ENCODE measurements at places on chromosomes 7 and 10.

DNA sequence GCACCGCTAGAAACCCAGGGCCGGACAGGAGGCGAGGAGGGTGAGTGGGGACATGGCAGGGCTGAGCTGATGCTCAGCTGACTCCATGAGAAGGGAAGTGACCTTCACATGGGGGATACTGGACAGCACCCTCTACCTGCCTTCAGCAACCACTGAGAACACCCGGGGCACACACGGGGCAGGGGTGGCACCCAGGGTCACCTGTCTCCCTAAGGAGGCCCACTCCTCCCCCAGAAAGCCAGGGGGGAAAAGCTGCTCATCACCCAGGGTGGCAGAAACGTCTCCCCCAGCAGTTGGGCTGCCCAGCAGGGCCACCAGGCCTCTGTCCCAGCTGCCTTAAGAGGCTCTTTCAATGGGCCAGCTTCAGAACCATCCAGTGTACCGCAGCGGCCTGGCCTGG, 159.7 kb downstream of the RNF216 start:
- H3K27me3 ChIP-seq: no peaks in the 10 kb centered on the region
- H3K36me3 ChIP-seq: peaks cover 3% of the 10 kb centered on the region
- no peak overlapping the region for H3K4me3 ChIP-seq
- no peak for DNase-seq

GRCh38 chr10:129908406-129908805, 55.7 kb downstream of the EBF3 start:
- no peak overlapping the region for H3K4me3 ChIP-seq
- no peaks in the 10 kb centered on the region for H3K36me3 ChIP-seq
- no peak overlapping the region for H3K27ac ChIP-seq
- no peaks in the 10 kb centered on the region for H3K4me1 ChIP-seq
- DNase-seq: no peak

DNA sequence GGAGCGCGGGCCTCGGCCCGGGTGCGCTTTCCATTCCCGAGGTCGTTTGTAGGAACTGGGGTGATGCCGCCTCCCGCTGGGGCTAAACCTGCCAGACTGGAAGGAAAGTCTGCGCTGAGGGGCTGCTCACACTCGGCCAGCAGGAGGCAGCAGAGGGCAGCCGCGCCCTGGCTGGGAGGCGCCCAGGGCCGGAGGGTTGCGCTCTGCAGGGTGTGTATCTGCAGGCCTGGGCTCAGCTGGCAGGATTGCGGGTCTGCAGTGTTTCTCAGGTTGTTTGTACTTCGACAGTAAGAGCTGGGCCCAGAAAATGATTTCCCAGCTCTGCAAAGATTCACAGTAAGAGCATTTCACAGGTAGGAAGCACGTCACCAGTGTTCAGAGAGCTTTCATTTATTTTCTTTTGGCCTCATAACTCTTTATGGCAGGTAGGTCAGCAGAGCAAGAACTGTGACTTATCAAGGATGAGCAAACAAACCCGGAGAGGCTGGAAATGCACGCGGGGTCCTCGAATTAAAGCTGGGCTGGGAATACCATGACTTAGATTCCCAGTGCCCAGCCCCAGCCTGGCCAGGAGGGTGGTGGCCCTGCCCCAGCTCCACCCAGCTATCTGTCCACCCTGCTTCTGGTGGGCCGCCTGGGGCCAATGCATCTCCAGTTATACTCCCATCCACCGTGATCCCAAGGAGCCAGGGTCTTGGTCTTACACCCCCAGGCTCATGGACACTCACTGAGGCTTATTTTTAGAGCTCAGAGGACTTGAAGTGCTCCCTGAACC, 15.2 kb upstream of the PPP2R2D start:
- no peak overlapping the region for H3K27ac ChIP-seq
- H3K27me3 ChIP-seq: no peaks in the 10 kb centered on the region
- DNase-seq: peak; percentile 82
- H3K4me3 ChIP-seq: no peak overlapping the region
- peaks cover 4% of the 10 kb centered on the region for H3K4me1 ChIP-seq

- DNase-seq: no peak
- H3K36me3 ChIP-seq: no peaks in the 10 kb centered on the region
- no peak overlapping the region for H3K27ac ChIP-seq
These were observed 129.1 kb upstream of the PPP1R3A start for GRCh38 chr7:114047889-114048288.

GRCh38 chr7:50142425-50143017, 49.5 kb upstream of the ZPBP start:
- H3K27me3 ChIP-seq: peaks cover 3% of the 10 kb centered on the region
- H3K27ac ChIP-seq: peak overlapping the region; percentile 87
- H3K4me1 ChIP-seq: peaks cover 43% of the 10 kb centered on the region
- peak; percentile 56 for DNase-seq

GRCh38 chr7:28956608-28957063, 1.5 kb downstream of the TRIL start:
- peak; percentile 38 for DNase-seq
- H3K4me3 ChIP-seq: no peak overlapping the region
- no peak overlapping the region for H3K27ac ChIP-seq
- no peaks in the 10 kb centered on the region for H3K36me3 ChIP-seq

GRCh38 chr10:55800602-55801352, 560.3 kb downstream of the ZWINT start:
- no peak for DNase-seq
- H3K4me3 ChIP-seq: no peak overlapping the region
- no peaks in the 10 kb centered on the region for H3K27me3 ChIP-seq
- H3K4me1 ChIP-seq: no peaks in the 10 kb centered on the region

DNA sequence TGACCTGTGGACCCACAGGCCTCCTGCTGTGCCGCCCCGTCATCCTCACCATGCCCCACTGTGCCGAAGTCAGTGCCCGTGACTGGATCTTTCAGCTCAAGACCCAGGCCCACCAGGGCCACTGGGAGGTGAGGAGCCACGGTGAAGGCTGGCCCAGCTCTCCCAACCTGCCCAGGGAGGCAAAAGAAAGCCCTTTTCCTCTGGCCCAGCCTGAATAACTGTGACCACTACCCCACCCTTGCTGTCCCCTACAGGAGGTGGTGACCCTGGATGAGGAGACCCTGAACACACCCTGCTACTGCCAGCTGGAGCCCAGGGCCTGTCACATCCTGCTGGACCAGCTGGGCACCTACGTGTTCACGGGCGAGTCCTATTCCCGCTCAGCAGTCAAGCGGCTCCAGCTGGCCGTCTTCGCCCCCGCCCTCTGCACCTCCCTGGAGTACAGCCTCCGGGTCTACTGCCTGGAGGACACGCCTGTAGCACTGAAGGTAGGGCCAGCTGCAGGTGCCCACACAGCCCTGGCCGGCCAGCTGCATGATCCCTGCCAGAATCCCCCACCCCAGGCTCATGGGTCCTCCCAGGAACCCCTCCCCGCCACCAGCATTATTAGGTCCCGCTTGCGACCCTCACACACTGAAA, 25.5 kb upstream of the SLC29A3 start:
- H3K27ac ChIP-seq: no peak overlapping the region
- H3K27me3 ChIP-seq: no peaks in the 10 kb centered on the region
- H3K4me3 ChIP-seq: no peak overlapping the region
- no peaks in the 10 kb centered on the region for H3K36me3 ChIP-seq
- DNase-seq: no peak

DNA sequence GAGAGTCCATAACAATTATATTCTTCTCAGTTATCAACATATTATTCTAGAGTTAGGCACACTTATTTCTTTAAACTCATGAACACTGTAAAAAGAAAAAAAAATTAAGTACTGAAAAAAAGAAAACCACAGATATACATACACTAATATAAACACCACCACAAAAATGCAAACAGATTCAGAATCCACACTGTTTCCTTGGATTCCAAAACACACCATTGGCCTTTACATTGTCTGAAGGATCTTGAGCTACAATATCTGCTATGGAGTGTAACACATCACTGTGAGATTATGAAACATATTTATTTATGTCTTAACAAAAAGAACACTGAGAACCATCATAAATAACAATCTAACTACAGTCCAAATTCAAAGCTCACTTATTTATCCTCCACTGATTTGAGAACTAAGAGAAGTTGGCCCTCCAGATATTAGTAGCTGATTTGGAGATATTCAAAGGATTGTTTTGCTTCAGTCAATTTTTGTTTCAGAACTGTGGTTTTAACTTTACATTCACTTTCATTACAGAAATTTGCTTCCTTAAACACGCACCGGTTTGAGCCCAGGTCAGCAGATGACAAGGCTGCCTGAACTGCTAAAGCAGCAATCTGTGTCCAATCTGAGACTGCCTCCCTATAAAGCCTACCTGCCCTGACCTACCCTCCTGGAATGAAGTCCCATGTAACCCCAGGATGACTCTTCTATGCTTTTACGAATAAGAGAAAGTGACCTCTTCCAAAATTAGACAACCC, 47.0 kb upstream of the CDK1 start:
- peak; percentile 34 for DNase-seq
- peaks cover 42% of the 10 kb centered on the region for H3K4me1 ChIP-seq
- no peaks in the 10 kb centered on the region for H3K36me3 ChIP-seq
- peak overlapping the region; percentile 77 for H3K27ac ChIP-seq

- no peaks in the 10 kb centered on the region for H3K36me3 ChIP-seq
- no peak overlapping the region for H3K4me3 ChIP-seq
- H3K4me1 ChIP-seq: no peaks in the 10 kb centered on the region
- DNase-seq: no peak
These were observed 156.2 kb downstream of the PARD3 start for GRCh38 chr10:34658934-34659333.

DNA sequence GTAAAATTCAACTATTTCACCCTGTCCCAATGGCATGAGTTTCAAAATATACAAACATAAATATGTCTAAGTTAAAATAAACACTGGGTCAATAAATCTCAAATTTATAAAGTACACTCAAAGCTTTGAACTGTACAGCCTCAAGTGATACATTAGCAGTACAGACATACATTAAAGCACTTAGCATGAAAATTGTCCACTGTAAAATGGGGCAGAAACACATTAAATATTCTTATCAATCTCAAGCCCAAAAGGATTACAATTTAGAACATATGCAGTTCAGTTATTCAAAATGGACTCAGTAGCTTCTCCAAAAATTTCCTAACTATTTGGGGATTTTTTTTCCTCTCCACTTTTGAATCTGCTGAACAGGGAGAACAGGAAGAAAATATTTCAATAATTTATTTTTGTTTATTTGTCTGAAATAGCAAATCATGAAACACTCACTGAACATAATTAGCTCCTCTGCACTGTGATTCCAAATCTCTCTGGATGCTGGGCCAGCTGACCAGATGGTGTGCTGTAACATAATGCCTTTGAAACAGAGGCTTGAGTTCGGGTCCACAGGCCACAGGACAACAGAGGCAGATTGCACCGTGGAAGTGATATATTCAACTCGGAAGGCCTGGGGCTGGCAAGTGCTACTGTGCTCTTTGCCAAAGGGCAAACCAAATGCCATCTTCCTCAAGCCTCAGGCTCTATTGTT, 248.9 kb upstream of the LRRN3 start:
- H3K27ac ChIP-seq: no peak overlapping the region
- no peaks in the 10 kb centered on the region for H3K4me1 ChIP-seq
- no peak for DNase-seq
- no peaks in the 10 kb centered on the region for H3K36me3 ChIP-seq

GRCh38 chr10:49363309-49364031, 32.4 kb downstream of the DRGX start:
- no peak overlapping the region for H3K4me3 ChIP-seq
- no peaks in the 10 kb centered on the region for H3K36me3 ChIP-seq
- H3K27ac ChIP-seq: no peak overlapping the region
- H3K4me1 ChIP-seq: no peaks in the 10 kb centered on the region
- H3K27me3 ChIP-seq: no peaks in the 10 kb centered on the region
- DNase-seq: no peak

DNA sequence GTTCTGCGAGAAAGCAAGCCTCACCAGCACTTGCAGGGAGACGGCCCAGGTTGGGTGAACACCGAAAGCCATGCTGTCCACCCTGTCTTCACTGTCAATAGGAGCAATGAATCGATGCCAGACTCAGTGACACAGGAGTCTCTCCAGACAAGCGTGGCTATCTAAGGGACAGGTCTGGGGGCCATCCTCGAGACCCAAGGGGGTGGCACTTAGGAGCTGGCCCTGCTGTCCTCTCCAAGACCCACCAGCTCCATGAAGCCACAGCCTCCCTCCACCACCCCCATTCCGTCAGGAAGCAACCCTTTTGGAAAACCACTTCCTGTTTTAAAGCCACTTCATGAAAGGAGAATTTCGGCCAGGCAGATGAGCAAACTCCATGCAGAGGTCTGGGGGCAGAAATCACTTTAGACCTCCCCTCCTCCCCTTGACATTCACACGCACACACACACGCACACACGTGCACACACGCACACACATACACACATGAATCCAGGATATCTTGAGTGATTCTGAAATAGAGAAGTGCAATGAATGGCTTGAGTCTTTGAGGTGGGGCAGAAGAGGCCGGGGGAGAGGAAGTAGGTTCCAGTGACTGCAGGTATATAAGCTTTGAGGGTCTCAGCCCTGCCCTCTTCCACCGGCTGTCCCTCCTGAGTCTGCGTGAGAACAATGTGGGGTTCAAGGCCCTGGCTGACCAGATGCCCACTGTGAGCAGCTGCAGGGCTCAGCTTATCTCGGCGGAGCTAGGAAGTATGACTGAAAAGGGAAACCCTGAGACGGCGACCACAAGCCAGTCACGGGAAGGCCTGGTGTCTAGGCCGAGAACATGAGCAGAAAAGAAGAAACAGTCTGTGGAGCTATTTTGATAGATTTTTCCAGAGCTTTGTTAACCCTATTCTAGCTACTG, 25.0 kb downstream of the RGS10 start:
- H3K4me1 ChIP-seq: peaks cover 76% of the 10 kb centered on the region
- no peaks in the 10 kb centered on the region for H3K27me3 ChIP-seq
- H3K27ac ChIP-seq: peak overlapping the region; percentile 91
- peak overlapping the region; percentile 53 for H3K4me3 ChIP-seq
- peak; percentile 86 for DNase-seq

DNA sequence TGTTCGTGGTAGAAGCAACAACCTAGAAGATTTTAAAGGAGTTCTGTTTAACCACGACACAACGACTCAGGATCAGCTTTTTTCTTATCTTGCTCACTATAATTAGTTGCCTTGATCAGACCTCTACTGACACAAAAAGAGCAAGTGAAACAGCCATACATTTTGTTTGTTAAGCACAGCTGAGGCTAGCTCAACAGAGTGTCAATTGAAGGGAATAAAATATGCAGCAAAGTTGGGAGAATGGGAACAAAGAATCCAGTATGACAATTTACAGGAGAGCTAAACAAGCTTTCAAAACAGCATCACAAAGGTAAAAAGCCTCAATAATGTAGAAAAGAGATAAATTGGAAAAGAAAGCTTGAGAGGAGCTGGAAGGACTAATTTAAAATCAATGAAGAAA, 40.5 kb upstream of the HERPUD2 start:
- H3K36me3 ChIP-seq: no peaks in the 10 kb centered on the region
- DNase-seq: no peak
- no peak overlapping the region for H3K4me3 ChIP-seq
- no peaks in the 10 kb centered on the region for H3K27me3 ChIP-seq

DNA sequence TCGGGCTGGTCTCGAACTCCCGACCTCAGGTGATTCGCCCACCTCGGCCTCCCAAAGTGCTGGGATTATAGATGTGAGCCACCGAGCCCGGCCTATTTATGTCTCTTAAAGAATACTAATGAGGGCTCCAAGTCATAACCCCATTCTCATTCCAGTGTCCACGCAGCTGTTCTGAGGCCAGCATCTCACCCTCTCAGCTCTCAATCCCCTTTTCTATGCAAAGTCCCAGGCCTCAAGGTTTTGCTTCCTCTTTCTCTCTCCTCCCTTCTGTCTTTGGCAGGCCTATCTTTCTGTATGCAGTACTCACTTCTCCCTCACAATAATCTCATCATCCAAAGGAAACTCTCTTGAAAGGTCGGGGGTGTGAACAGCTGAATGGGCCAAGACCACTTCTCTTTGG, 28.0 kb upstream of the VSIR start:
- no peak for DNase-seq
- no peak overlapping the region for H3K4me3 ChIP-seq
- H3K27ac ChIP-seq: no peak overlapping the region
- no peaks in the 10 kb centered on the region for H3K36me3 ChIP-seq
- no peaks in the 10 kb centered on the region for H3K27me3 ChIP-seq

Measured in activated CD8-positive, alpha-beta T cell treated with anti-CD3 and anti-CD28 coated beads for 36 hours (primary cell).